Adrenal gland (tissue), 19 donors: ENCODE measurements at places on chromosomes 3 and 15. TPM values are rescaled to one million over a fixed set of nuclear protein-coding genes. Genes with fewer than 3 reads are reported as not detected.
A peak's percentile ranks its signal among the peaks of the same experiment; 100 is the strongest.

DNA sequence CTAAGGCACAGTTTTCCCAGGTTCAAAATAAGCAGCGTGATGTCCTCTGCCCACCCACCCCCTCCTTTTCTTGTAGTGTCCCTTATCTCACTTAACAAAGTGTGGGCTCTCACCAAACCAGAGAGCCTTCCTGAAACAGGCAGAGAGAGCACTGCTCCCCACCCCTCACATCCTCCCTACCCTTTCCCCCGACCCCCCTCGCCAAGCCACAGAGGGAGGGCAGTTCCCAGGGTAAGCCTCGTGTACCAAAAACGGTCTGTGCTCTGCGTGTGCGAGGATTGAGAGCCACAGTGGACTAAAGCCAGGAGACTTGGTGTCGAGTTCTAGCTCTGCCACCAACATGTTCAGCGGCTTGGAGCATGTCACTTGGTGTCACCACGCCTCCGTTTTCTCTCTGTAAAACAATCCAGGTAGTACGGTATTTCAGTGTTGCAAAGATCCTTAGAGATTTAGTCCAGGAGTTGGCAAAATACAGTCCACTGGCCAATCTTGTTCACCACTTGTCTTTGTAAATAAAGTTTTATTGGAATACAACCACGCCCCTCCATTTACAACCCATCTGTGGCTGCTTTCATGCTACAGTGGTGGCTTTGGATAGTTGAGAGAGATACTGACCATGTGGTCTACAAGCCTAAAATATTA lies 249.9 kb downstream of the OPA1 start:
- H3K4me3 ChIP-seq: no peak overlapping the region
- no peak for DNase-seq
- no peaks in the 10 kb centered on the region for H3K36me3 ChIP-seq
- H3K27ac ChIP-seq: no peak overlapping the region

GRCh38 chr3:27221264-27221932 lies 147.8 kb downstream of the NEK10 start:
- no peak overlapping the region for H3K4me3 ChIP-seq
- H3K27me3 ChIP-seq: no peaks in the 10 kb centered on the region
- no peaks in the 10 kb centered on the region for H3K36me3 ChIP-seq
- H3K4me1 ChIP-seq: no peaks in the 10 kb centered on the region

DNA sequence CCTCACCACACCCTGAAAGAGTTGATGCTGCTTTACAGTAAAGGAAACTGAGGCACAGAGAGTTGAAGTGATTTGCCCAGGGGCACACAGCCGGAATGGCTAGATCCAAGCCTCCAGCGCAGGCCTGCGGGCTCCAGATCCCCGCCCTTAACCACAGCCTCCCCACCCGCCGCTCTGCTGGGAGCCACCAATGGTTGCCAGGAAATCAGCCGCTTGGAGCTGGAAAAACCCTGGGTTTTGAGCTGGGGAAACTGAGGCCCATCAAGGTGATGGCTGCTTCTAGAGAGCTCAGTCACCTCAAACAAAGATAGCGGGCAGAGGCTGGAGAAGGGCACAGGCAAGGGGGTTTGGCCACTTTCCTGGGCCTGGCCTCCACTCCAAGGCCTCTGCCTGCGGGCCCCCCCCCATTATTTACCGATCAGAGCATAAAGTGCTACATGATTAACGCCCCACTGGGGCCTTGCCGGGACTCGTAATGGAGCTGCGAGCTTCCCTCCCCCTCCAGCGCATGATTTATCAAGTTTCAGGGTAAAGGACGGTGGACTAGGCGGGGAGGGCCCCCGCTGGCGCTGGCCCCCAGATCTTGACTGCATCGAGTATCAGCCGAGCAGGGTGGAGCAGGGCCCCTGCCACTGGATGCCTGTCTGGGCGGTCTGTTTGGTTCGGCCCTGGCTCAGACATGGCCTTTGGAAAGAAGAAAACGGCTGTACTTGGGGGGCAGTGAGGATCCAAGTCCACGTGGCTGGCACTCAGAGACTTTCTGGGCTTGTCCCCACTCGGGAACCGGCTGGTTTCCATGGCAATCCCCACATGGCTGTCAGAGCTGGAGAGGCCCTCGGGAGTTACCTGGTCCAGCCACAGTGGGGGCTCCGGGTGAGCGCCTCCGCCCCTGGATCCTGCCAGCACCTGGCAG lies 9.1 kb downstream of the PLXND1 start:
- H3K4me3 ChIP-seq: no peak overlapping the region
- DNase-seq: no peak
- H3K4me1 ChIP-seq: peaks cover 91% of the 10 kb centered on the region
- H3K36me3 ChIP-seq: no peaks in the 10 kb centered on the region
- H3K27me3 ChIP-seq: no peaks in the 10 kb centered on the region

Gene SLC28A1
- total RNA-seq: not detected

DNA sequence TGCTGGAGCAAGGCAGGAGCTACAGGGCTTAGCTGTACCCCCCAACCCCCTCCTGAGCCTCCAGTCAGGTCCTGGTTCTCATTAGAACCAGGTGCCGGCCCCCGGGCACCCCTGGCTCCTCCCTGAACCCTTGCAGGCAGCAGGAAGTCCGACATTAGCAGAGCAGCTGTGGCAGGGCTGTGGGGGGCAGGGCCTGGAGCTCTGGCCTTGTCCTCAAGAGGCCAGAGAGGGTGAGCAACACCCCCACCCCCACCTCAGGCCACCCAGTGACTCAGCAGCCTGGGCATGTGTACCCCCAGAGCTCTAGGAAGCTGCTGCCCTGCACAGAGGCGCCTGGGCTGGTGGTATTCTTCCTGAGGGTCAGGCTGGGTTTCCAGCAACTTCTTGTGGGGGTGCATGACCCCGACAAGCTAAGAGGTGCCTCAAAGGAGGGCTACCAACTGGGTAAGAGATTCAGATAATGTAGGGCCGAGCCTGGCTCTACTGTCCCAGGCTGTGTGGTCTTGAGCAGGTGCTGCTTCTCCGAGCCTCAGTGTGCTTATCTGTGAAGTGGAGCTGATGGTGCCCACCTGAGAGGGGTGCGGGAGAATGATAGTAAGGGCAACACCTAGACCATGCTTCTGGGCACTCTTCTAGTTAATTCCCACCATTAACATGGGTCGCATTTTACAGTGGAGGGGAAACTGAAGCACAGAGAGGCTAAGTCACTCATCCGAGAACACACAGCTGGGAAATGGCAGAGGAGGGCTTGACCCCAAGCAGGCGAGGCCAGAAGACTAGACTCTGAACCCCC lies 16.0 kb downstream of the H1-8 start:
- H3K27ac ChIP-seq: peak overlapping the region; percentile 93
- DNase-seq: peak; percentile 90
- no peak overlapping the region for H3K4me3 ChIP-seq
- no peaks in the 10 kb centered on the region for H3K27me3 ChIP-seq
- H3K36me3 ChIP-seq: peaks cover 55% of the 10 kb centered on the region
- peaks cover 58% of the 10 kb centered on the region for H3K4me1 ChIP-seq

GRCh38 chr15:70060993-70061305 lies 36.8 kb downstream of the TLE3 start:
- no peak overlapping the region for H3K27ac ChIP-seq
- H3K4me1 ChIP-seq: no peaks in the 10 kb centered on the region
- no peak overlapping the region for H3K4me3 ChIP-seq
- no peak for DNase-seq

DNA sequence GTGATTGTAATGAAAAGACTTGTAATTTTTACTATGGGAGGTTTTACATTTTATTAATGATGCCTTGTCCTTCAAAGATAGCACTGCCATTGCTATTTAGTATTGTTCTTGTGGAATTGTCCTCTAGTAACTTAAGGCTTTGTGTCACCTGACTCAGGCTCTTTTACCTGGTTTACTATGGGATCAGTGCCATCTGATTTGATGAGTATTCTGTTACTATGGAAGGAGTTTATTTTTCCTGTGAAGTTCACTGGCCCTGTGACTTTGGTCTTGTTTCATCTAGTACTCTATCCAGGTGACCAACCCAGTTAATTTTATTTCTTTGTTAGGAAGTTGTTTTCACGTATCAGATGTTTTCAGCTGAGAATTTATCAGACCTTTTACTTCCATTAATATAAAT lies 9.0 kb downstream of the MORF4L1 start:
- no peak overlapping the region for H3K4me3 ChIP-seq
- H3K27ac ChIP-seq: no peak overlapping the region
- DNase-seq: no peak
- peaks cover 51% of the 10 kb centered on the region for H3K36me3 ChIP-seq
- H3K27me3 ChIP-seq: no peaks in the 10 kb centered on the region

Gene RETNLB
- total RNA-seq: not detected

GRCh38 chr15:60840703-60841411 lies 361.9 kb upstream of the ICE2 start:
- H3K4me3 ChIP-seq: no peak overlapping the region
- H3K27ac ChIP-seq: no peak overlapping the region
- no peaks in the 10 kb centered on the region for H3K27me3 ChIP-seq
- no peak for DNase-seq
- H3K36me3 ChIP-seq: no peaks in the 10 kb centered on the region
- H3K4me1 ChIP-seq: peaks cover 36% of the 10 kb centered on the region

GRCh38 chr3:72768006-72768441 lies 80.2 kb downstream of the SHQ1 start:
- H3K27me3 ChIP-seq: no peaks in the 10 kb centered on the region
- DNase-seq: no peak
- H3K4me1 ChIP-seq: no peaks in the 10 kb centered on the region
- no peak overlapping the region for H3K4me3 ChIP-seq

- no peak overlapping the region for H3K4me3 ChIP-seq
- H3K4me1 ChIP-seq: peaks cover 41% of the 10 kb centered on the region
These were observed 72.3 kb downstream of the CHSY1 start for GRCh38 chr15:101179341-101180153.

- no peaks in the 10 kb centered on the region for H3K4me1 ChIP-seq
- no peak overlapping the region for H3K27ac ChIP-seq
- DNase-seq: no peak
These were observed 189.2 kb upstream of the FEZF2 start for GRCh38 chr3:62562596-62562995.
